Esophagus squamous epithelium (tissue), 5 donors: ENCODE measurements at places on chromosomes 7 and 10. TPM values are rescaled to one million over a fixed set of nuclear protein-coding genes. Genes with fewer than 3 reads are reported as not detected.
A peak's percentile ranks its signal among the peaks of the same experiment; 100 is the strongest.

The TFPI2 gene
- not detected for total RNA-seq

DNA sequence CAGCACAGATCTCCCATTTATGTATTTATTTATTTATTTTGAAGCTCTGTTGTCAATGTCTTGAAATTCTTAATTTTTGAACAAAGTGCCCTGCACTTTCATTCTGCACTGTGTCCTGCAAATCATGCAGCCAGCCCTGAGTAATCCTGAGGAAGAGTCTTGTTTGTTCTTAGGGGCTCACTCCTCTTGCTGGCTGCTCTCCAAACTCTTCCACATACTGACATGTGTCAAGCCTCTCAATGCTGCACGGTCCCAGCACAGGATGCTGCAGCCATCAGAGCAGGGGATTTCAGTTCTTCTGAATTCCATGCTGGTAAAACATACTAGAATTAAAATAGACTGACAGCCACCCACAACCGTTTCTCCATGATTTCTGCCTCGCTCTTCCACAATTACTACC, 207.2 kb downstream of the PARD3 start:
- no peaks in the 10 kb centered on the region for H3K4me1 ChIP-seq
- no peak overlapping the region for H3K27ac ChIP-seq
- no peak overlapping the region for H3K4me3 ChIP-seq

GRCh38 chr7:135348493-135348892, 114.9 kb downstream of the STRA8 start:
- DNase-seq, result no peak
- no peak overlapping the region for H3K27ac ChIP-seq
- H3K4me1 ChIP-seq, result no peaks in the 10 kb centered on the region
- H3K4me3 ChIP-seq, result no peak overlapping the region
- no peaks in the 10 kb centered on the region for H3K36me3 ChIP-seq

GRCh38 chr7:140000666-140001268, 62.0 kb downstream of the PARP12 start:
- H3K27me3 ChIP-seq, result no peaks in the 10 kb centered on the region
- DNase-seq, result no peak

The CCDC7 gene
- total RNA-seq, result 31.3 TPM

GRCh38 chr7:148402159-148402558, 188.4 kb upstream of the C7orf33 start:
- H3K27ac ChIP-seq, result peak overlapping the region; percentile 18
- DNase-seq, result no peak
- no peaks in the 10 kb centered on the region for H3K36me3 ChIP-seq
- no peaks in the 10 kb centered on the region for H3K27me3 ChIP-seq
- H3K4me1 ChIP-seq, result no peaks in the 10 kb centered on the region
- no peak overlapping the region for H3K4me3 ChIP-seq

DNA sequence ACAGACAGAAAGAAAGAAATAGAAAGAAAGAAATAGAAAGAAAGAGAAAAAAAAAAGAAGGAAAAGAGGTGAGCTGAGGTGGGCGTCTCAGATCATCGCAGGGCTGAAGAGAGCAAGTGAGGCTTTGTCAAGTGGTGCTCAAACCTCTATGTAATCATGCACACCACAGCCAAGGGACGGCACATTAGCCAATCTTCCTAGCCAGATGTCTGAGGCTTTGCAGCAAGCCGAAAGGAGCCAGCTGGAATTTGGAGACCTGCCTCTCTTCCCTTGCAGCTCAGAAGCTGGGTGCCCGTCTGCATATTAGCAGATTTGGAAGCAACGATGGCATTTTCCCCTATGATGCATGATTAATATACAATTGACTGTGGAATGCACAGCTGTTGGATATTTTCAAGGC, 52.5 kb downstream of the ADRA2A start:
- H3K27ac ChIP-seq, result no peak overlapping the region
- H3K36me3 ChIP-seq, result no peaks in the 10 kb centered on the region
- peaks cover 6% of the 10 kb centered on the region for H3K27me3 ChIP-seq
- DNase-seq, result no peak
- H3K4me3 ChIP-seq, result no peak overlapping the region

DNA sequence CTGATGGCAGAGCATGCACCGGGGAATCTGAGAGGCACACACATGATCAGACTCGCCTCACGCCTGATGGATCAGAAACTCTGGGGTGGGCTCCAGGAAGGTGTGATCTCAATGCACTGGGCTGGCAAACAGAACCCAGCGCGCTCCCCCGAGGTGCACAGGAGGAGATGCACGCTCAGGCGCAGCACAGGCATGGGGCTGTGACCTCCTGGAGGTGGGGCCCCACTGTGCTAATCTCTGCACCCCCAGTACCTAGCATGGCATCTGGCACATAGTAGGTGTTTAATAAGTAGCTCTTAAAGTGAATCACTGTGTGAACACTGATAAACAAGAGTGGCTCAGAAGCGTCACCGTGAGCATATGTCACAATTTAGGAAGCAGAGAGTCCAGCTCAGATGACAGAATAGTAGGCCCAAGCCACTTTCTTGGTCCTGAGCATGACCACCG, 57.9 kb downstream of the PROSER2 start:
- H3K27me3 ChIP-seq, result no peaks in the 10 kb centered on the region
- H3K4me3 ChIP-seq, result no peak overlapping the region
- peaks cover 7% of the 10 kb centered on the region for H3K4me1 ChIP-seq
- H3K27ac ChIP-seq, result no peak overlapping the region
- no peak for DNase-seq

The PLXDC2 gene
- 30.8 TPM for total RNA-seq

The SEMA3D gene
- 0.06 TPM for total RNA-seq

DNA sequence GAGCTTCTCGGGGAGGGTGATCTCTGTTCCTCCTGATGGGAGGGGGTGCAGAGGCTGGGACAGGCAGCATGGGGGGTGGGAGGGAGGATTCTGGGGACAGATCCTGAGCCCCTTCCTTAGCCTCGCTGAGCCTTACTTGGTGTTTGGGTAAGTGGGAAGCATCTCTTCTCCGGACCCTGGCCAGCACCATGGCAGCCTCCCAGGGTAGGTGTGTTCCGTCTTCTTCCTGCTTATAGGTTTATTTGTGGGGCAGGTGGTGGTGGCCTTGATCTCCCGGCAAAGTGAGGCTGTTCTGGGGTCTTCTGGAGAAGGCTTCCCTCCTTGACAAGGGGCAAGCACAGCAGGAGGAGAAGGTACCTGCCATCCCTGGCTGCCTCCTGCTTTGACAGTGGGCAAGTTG, 226.9 kb downstream of the GLRX3 start:
- peaks cover 7% of the 10 kb centered on the region for H3K27me3 ChIP-seq
- no peak overlapping the region for H3K4me3 ChIP-seq
- H3K27ac ChIP-seq, result no peak overlapping the region
- H3K36me3 ChIP-seq, result no peaks in the 10 kb centered on the region
- no peak for DNase-seq
- no peaks in the 10 kb centered on the region for H3K4me1 ChIP-seq

DNA sequence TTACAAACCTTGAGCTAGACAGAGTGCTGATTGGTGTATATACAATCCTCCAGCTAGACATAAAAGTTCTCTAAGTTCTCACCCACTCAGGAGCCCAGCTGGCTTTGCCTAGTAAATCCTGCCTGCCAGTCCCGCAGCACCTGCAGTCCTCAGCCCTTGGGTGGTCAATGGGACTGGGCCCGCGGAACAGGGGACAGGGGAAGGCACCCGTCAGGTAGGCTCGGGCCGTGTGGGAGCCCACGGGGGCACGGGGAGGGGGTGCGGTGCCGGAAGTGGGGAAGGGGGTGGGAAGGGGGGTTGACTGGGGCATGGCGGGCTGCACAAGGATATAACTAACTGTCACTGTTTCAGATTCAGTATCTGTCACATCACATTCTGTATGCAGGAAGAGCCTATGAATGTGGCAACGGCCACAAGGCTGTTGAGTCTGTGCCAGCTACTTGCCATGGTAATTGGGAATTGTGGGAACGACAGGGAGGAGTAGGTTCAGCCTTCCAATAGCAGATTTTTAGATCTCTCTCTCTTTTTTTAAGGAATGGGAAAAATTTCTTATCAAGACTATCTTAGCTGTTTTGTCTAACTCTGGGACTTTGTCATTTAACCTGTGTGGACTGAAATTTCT, 205.1 kb upstream of the PLPP4 start:
- H3K4me1 ChIP-seq, result no peaks in the 10 kb centered on the region
- H3K4me3 ChIP-seq, result no peak overlapping the region
- no peaks in the 10 kb centered on the region for H3K27me3 ChIP-seq
- DNase-seq, result no peak

DNA sequence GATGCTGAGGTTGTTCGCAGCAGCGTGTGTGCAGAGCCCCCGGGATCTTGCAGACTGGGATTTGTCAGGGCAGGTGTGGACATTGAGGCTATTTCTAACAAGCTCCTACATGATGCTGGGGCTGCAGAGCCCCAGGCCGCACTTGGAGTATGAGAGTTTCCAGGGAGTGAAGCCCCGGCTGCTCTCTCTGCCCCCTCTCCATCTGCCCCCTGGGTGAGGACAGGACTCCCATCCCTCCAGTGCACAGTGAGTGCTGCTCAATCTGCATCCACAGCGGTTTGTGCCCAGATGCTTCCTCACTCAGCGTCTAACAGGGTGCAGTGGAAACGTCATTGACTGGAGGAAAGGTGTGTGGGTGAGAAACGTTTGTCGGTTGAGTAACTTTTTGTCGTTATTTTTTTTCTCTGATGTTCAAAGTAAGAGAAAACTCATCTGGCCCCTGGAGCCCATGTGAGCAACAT, 25.3 kb downstream of the IL2RA start:
- H3K36me3 ChIP-seq, result no peaks in the 10 kb centered on the region
- no peaks in the 10 kb centered on the region for H3K4me1 ChIP-seq
- no peak for DNase-seq
- H3K27ac ChIP-seq, result no peak overlapping the region
- H3K4me3 ChIP-seq, result no peak overlapping the region

DNA sequence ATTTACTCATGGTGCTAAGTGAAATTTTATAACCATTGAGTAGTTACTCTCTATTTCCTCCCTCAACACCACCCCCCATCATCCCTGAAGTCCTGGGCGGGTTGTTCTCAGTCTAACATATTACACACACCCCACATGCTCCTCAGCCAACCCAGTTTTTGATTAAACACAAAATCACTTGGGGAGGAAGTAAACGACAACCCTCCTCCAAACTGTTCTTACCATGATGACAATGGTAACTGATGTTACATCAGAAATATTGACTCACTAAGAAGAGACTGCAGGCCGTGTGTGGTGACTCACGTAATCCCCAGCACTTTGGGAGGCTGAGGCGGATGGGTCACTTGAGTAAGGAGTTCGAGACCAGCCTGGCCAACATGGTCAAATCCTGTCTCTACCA, 44.2 kb downstream of the RAB11FIP2 start:
- no peaks in the 10 kb centered on the region for H3K27me3 ChIP-seq
- H3K27ac ChIP-seq, result no peak overlapping the region
- DNase-seq, result no peak
- H3K36me3 ChIP-seq, result no peaks in the 10 kb centered on the region
- no peaks in the 10 kb centered on the region for H3K4me1 ChIP-seq

The CNPY1 gene
- not detected for total RNA-seq

DNA sequence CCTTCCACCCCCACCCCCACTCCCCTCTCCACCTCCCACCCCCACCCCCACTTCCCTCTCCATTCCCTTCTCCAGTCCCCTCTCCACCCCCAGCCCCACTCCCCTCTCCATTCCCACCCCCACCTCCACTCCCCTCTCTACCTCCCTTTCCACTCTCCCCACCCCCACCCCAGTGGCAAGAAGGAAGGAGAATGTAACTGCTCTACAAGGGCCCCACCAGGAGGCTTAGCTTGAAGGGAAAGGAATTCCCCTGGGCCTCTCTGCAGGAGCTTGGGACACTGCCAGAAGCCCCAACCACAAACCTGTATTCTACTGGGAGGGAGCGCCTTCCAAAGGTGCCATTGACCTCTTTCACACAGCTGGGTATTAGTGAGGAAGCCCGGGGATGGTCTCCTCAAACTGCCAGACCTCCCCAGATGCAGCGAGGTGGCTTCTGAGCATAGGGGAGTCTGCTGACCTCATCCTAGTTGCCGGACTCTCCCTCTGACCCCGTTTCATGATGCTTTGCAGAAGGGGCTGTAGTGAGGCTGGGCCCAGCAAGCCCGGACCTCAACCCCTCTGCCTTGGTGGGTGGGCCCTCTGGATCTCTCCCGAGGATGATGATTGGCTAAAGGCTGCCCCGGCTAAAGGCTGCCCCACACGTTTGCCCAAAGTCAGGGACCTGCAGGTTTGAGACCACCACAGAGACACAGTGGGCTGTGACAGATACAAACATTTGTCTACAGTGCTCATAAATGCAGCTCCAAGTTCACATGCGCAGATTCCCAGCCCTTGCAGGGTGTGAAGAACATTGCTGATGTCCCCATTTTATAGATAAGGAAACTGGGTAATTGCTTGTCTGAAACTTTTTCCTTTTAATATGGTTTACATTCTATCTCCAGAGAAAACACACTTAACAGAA, 2.9 kb downstream of the DEPP1 start:
- no peaks in the 10 kb centered on the region for H3K27me3 ChIP-seq
- peak overlapping the region; percentile 74 for H3K4me3 ChIP-seq
- DNase-seq, result no peak
- H3K4me1 ChIP-seq, result peaks cover 41% of the 10 kb centered on the region
